NCI-H526 (cell line): ENCODE measurements at places on chromosomes 11 and 22.
A peak's percentile ranks its signal among the peaks of the same experiment; 100 is the strongest.

- no peak for DNase-seq
Measured at GRCh38 chr22:45980761-45981160, 3.8 kb upstream of the WNT7B start.

GRCh38 chr11:16402654-16403447 lies 46.5 kb upstream of the SOX6 start:
- no peak for DNase-seq

DNA sequence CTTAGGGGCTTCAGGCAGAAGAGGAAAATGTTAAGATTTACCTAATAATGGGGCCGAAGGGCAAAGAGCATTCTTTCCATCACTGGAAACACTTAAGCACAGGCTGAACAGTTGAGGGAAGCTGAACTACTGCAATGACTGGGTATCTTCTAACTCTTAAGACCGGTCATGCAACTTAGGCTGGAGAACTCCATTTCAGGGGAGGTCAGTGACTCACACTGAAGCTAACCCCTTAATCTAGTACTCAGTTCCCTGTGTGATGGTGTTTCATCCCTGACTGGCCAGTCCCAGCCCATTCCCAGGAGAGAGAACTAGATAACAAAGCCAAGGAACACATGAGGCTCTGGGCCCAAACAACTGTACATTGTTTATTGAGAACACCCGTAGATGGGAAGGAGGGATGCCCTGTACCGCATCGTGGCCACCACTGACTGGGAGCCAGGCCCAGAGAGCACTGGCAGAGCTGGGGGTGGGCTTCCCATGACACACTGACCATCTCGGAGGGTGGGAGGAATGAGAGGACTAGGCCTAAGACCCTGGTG lies 10.5 kb downstream of the RPL27A start:
- no peak for DNase-seq

DNA sequence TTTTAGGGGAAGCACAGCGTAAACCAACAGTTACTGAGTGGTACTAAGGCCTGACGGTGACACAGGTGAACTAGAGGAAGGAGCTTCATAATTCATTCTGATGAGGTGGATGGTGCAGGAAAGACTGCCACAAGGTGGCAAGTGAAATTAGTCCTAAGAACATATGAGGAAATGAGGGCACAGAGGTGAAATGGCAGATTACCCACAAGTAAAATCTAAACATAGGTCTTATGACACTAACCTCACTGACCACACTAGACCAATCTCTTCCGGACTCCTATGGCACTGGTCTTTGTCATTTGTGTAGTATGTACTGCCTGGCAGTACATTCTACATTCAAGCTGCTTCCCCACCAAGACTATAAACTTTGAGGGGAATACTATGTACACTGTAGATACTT lies 20.2 kb downstream of the GAB2 start:
- DNase-seq = no peak

DNA sequence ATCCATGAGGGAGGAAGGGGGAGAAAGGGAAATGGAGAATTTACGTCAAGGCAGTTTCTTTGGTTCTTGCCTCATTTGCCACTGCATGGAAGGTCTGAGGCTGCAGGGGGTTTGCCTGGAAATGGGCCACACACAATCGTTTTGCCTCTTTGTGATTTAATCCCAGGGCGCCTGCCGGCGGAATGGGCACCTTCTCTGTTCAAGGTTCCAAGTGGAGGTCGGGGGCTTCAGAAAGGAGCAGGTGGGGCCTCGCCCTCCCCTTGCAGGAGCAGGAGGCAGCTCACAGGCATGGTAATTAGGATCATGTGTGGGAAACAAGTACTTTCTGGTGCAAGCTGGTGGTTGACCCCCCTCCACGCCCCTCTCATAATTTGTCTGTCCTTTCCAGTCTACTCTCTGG lies 29.9 kb downstream of the MPPED1 start:
- DNase-seq = no peak

GRCh38 chr11:88590361-88590760 lies 252.8 kb upstream of the CTSC start:
- no peak for DNase-seq

DNA sequence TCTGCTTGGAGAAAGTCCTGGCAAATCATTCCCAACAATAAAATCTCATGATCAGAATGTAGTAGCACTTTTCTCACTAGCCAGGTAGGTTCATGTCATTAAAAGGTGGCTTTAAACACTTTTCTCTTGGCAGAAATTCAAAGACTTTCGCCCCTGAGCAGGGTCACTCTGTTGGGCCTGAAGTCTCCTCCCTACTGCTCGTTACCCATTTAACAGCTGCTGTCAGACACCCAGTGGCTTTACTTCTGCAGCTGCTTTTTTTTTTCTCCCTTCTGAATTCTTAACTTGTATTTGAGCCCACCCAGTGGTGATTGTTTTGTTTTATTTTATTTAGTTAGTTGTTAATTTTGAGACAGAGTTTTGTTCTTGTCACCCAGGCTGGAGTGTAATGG lies 25.0 kb downstream of the ARHGAP8 start:
- no peak for DNase-seq

DNA sequence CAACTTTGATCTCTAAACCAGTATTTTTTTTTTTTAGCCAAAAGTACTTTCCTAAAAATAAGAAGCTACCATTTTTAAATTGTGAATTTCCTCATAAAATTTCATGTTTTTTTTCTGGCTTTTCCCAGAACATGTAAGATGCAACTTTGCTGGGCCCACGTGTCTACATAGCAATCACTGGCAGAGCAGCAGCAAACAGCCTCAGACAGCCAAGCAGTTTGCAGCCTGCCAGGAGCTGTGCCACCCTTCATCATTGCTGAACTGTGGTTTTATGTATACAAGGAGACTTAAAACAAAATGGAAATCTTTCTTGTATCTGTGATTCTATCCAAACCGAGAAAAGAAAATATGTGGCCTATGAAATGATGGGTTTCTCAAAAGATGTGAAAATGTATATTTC lies 110.2 kb downstream of the GRIA4 start:
- no peak for DNase-seq

DNA sequence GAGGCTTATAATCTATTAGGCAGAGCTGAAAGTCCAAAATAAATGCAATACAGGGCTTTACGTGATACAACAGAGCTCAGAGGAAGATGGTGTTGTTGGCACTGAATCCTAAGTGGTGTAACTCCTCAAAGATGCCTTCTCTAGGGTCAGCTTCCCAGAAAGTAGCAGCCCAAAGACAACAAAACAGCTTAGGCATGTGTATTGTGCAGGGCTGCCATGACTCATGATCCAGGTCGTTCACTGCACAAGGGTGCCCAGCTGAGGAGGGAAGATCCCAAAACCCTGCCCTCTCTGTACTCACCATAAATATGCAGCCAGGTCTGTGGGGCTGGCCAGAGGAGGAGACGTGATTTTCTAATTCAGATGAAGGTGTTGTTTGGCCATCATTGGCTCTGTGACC lies 59.4 kb upstream of the NNMT start:
- DNase-seq = no peak

- DNase-seq = no peak
Measured at GRCh38 chr11:92917927-92918326, 51.5 kb upstream of the MTNR1B start.

- DNase-seq = peak; percentile 46
Measured at GRCh38 chr11:69817265-69818230, 1.7 kb downstream of the FGF3 start.

DNA sequence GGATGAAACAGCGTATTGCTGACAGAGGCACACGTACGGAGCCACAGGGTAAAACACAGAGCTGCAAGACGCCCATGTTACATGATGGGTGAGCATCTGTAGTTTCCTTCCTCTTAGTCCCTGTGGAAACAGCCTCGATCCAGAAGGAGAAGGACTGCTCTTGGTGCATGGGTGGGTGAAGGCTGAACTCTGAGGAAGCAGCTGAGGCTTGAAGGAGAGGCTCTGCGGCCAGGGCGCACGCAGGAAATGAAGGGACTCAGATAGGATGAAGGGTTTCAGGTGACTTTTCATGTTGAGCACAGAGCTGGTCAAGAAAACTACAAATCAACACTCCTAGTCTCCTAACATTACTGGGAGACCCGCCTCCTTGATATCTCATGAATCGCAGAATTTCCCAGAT lies 65.7 kb upstream of the ADA2 start:
- no peak for DNase-seq

- no peak for DNase-seq
Measured at GRCh38 chr11:60973699-60974098, 2.2 kb downstream of the CD6 start.

DNA sequence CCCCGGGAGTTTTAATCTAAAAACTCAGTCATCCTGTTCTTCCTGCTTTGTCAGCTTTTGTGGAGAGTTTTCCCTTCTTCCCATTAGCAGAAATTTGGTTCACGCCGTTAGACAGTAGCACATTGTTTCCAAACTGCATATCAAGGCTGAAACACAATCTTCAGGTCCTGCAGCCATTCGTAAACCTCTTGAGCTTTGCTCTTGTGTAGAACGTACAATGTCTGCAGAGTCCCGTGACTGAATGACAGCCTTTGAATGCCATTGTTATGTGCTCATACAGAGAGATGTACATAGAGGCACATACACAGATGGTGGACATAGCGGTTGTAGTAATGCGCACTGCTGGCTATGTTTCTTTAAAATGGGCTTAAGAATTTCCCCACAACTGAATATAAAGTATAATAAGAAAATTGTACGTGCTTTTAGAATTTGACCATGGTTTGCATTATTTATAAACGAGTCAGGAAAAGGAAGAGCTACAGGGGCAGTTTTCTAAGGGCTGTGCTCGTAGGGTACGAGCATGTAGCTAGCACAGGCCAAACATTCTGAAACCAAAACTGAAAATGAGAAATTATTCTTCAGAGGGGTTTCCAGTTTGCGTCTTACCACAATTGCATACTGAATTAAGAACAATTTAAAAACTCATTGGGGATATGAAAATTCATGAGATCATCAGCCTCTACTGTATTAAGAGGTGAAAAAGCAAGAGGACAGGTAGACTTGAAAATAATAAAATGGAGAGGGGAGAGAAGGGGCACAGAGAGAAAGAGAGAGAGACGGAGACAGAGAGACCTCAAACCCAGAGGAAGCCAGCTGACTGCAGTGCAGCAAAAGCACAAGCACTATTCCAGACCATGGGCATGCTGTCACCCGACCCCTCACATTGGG lies 310.1 kb downstream of the CADM1 start:
- DNase-seq = peak; percentile 58

DNA sequence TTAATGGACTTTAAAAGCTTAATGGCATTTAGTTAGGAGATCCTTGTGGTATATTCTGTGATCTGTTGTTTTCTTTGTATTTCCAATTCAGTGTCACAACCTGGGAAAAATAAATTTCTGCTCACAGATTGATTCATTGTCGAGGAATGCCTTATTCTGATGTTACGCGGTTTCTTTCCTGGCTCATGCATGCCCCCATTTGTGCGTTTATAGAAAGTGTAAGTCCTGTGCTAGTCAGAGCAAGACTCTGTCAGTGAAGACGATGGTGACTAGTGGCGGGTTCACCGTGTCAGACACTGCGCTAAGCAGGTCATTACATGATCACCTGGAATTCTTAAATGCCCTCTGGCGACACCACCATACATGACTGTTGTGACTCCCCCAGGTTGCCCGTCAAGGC lies 169.4 kb downstream of the TBC1D22A start:
- DNase-seq = no peak

DNA sequence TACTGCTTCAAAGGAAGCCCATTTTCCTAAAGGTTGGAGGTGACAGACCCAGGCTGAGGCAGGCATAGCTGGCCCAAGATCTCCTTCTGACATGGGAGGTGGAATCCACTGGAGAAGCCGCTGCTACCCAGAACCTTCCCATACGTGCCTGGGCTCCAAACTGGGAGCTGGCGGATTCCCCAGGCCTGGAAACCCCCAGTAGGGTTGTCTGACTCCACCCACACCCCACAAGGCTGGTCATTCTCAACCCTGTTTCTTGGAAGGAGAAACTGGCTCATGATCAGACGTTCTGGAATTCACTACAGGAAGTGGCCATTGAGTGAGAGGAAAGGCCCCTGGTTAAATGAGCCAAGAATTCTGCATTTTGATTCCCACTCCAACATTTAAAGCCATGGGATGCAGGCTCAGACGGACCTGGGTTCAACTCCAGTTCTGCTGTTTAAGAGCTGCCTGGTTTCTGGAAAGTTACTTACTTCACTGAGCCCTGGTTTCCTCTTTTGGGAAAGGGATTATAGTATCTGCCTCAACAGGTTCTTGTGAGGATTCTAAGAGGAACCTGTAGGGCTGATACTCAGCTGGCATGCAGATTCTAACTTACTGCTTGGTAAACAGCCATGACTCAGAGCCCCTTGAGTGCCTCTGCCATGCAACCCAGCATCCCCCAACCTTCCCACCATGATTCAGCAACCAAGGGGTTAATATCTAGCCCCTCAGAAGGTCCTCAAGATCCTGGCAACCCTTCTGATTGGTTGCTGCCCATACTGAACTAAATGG lies 19.4 kb upstream of the TSKU start:
- no peak for DNase-seq

GRCh38 chr11:112555491-112556364 lies 295.1 kb upstream of the PLET1 start:
- peak; percentile 93 for DNase-seq

DNA sequence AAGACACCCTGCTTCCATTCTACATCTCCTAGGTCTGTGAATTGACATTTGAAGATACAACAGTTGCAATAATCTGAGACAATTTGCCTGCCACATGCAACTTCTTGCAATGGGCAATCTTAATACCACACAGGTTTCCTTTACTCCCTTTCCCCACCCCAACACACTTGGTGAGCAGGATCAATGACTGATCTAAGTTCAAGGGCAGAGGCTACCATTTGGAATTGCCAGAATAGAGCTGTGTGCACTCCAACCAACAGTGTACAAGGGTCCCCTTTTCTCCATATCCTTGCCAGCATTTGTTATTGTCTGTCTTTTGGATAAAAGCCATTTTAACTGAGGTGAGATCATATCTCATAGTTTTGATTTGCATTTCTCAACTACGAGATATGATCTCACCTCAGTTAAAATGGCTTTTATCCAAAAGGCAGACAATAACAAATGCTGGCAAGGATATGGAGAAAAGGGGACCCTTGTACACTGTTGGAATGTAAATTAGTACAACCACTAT lies 2.9 kb upstream of the NNMT start:
- DNase-seq = no peak

DNA sequence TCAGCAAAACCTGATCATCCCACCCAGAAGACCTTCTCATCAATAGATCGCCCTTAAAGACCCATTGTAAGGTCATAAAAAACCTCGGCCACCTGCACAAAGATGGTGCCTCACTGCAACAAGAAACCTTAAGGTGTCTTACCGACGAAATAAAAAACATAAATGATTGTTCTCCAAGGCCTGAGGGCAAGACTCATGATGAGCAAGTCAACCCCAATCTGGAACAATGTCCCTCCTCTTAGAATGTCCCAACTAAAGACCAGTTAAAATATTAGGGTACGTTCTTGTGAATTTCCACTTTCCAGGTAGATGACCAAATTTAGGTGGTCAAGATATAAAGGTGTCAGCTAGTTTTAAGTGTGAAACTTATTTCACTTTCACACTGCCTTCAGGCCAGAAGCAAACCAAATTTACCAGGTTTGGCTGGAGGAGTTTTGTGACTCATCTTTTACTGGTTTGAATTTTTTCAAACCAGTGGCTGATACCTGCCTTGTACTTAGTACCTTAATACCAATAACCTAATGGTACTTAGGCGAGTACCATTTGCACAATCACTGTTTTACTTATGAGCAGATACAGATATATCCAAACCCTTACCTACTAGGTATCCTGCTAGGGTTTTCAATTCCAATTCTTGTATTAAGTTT lies 14.9 kb downstream of the KDELR3 start:
- no peak for DNase-seq
